ENCODE measurements at places on chromosomes 12 and 14. TPM values are rescaled to one million over a fixed set of nuclear protein-coding genes. Genes with fewer than 3 reads are reported as not detected.

SLC5A8 gene
- not detected for total RNA-seq

RNASE7 gene
- not detected for total RNA-seq

RNASE12 gene
- total RNA-seq: not detected

BATF gene
- 1.2 TPM for total RNA-seq

GPRC5D gene
- total RNA-seq: not detected

PRB2 gene
- total RNA-seq: not detected

UBR7 gene
- total RNA-seq: 22.0 TPM

NKX2-1 gene
- total RNA-seq: not detected

IAPP gene
- not detected for total RNA-seq

ITGB7 gene
- total RNA-seq: 0.56 TPM
